ENCODE measurements at places on chromosomes 7 and 10.

- no peak for DNase-seq
These were observed 39.8 kb upstream of the CDK13 start for GRCh38 chr7:39910108-39910869.

DNA sequence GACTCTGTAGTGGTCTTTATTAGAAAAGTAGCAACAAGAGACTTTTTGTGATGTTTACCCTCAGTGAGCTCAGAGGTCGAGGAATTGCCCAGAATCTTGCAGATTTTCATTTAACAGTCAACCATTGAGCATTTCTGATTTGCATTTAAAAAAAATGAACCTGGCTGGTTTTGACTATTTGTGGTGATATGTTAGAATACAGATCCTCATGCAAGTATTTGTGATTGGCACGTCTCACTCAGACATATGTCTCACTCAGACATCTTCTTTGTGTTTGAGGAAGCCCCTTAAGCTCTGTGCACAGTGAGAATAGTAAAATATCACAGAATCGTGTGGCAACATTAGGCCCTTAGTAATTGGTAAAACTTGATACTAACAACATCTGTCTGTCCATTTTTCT lies 113.2 kb downstream of the SND1 start:
- no peak for DNase-seq

GRCh38 chr7:66517212-66517909 lies 111.3 kb upstream of the KCTD7 start:
- DNase-seq, result no peak

DNA sequence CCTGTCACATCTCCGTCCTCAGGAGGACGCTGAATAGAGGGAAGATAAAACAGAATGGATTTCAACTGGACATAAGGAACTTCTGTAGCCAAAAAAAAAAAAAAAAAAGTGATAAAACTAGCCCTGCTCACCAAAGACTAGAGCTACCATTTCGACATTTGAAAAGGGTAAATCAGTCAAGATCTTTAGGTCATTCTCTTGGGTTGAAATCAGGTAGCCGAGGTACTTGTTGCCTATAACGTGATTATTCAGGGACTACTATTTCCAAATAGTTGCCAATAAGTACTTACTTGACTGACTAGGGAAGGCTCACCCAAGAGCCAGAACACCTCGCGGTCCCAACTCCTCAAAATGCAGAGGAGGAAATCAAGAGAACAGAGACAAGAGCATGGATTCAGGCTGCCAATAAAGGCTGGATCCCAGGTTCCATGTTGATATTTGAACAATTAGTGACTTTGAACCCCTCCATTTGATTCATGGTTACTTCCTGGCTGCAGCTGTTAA lies 2.0 kb downstream of the RHEB start:
- DNase-seq, result no peak

DNA sequence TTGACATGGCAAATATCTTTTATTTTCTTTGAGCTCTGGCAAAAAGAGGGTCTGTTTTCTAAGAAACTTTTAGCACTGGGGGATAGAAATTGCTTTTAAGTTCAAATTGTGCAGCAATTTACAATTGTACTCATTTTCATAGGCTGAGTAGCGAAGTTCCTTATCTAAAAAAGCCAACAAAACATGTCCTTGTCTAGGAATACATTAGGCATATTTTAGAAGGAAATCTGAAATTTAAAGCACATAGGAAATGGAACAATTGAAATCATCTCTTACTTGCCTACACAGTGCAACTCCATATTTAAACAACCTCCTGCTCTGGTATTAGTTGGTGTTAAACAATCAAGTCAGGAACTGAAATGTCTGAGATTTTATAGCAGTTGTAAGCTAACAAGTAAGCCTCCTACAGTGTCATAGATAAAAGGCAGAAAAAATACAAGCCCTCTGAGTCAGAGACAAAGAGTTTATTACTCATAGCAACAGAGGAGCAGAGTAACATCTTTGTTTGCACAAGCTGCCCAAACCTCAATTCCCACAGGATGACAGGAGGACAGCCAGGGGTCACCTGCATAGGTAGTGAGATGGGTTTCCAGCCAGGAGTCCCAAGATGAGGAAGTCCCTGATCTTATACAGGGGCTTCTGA lies 280.2 kb upstream of the HGF start:
- DNase-seq, result no peak

GRCh38 chr7:128908750-128909624 lies 1.5 kb downstream of the KCP start:
- no peak for DNase-seq

DNA sequence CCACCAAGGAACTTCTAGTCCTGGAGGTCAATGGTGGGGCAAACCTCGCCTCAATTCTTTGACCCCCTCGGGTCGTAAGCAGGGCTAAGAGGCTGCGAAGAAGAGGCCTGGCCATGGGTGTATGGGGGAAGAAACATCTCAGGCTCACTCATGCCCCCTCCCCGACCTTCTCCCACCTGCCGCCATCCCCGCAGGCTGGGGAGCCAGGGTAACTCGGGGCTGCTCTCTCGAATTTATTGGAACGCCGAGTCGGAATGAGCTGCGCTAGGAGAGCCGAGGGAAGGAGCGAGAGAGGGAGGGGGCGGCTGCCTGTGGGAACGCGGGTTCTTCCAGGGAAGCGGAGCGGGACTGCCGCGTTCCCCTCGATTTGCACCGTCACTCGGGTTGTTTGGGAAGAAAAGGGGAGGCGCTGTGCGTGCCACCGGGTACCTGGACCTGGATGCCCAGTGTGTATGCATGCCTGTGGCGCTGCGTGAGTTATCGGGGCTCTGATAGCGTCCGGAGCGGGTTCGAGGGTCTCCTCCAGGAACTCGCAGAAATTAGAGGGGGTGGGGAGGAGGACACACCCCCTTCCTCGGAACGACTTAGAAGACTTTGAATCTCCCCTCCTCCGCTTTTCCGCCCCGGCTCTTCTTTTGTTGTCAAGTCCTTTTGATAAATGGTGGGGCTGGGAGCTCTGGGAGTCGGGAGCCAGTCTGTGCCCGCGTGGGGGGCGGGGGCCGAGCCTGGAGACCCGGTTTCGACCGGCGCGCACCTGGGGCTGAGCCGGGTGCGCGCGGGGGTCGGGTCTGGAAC lies 1.8 kb upstream of the ZNF503 start:
- DNase-seq, result no peak

DNA sequence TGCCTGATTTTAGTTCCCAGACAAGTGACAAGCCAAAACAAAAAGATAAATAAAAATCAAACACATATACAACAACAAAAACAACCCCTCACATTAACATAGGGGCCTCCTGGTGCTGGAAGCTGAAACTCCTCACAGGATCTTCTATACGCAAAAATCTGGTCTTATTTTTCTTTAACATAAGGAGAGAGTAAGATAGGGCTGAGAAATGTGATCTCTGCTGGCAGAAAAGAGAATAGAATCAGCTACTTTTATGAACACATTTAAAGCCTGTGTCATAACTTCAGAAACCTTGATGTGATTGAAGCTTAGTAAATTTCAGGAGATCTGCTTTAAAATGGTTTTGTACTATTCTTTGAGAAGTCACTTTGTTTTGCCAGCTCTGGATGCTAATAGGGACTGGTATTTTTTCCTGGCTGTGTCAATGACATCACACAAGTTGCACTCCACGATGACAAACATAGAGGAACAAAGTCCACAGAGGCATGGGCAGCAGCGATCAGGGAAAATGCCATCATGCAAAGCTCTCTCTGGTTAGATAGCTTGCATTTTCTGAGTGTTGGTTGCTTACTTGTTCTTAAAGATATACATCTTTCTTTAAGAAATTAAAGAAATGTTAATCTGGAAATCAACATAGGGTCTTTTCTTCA lies 176.6 kb upstream of the SP4 start:
- no peak for DNase-seq

- DNase-seq, result no peak
These were observed 810.2 kb downstream of the PCDH15 start for GRCh38 chr10:53990799-53991238.

DNA sequence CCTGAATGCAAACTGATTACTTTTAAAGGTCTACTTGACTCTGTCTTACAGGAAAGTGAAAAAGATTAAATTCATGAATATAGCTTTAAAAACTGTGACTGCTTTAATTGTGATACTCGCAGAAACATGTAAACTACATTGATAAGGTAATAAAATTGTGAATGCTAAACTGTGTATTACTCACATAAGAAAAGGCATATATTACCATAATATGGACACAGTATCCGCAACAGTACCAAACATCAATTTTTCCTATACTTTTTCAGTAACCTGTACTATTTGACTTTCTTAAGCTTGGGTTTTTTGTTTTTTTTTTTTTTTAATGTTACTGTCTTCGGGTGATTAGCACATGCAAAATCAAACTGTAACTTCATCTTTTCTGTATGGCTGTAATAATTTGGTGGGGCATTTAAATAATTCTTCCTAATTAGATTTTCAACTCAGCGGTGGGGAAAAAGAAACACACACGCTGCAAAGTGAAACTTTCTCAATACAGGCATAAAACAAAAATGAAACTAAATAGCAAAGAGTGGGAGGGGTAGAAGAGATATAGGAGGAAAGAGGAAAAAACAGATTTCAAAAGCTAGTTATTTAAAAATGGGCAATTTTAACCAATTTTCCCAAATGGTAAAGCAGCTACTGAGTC lies 23.2 kb downstream of the NT5C3A start:
- no peak for DNase-seq

DNA sequence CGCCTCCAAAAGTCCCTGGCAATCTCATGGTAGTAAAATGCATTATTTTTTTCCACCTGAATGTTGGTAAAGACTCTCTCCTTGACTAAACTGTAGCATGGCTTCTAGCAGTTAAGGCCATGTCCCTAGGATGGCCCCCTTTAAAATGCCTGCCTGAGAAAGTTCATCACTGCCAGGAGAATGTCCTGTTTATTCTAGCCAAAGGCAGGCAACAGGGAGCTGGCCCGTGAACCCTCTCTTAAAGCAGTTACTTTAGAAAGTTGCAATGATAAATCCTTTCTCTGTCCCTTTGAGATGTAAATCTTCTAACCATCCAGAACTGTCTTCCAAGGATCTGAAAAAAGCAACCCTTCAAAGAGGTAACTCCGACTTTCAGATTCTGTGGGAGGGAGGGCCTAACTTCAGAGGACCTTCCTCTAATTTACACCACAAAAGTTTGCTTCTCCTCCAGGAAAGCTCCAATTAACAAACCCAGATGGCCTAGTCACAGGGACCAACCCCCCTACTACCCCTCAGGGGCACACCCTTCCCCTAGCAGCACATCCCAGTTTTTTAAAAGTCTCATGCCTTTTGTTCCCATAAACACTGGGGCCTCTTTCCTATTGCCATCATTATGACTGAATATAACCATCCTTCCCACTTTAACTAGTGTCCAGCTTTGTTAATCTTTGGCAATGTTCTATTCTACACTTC lies 5.5 kb downstream of the DNTT start:
- DNase-seq, result no peak

Measured in vagina (tissue), 2 donors.